Stromal cell of bone marrow (primary cell): ENCODE measurements at places on chromosomes 7 and 10.

DNA sequence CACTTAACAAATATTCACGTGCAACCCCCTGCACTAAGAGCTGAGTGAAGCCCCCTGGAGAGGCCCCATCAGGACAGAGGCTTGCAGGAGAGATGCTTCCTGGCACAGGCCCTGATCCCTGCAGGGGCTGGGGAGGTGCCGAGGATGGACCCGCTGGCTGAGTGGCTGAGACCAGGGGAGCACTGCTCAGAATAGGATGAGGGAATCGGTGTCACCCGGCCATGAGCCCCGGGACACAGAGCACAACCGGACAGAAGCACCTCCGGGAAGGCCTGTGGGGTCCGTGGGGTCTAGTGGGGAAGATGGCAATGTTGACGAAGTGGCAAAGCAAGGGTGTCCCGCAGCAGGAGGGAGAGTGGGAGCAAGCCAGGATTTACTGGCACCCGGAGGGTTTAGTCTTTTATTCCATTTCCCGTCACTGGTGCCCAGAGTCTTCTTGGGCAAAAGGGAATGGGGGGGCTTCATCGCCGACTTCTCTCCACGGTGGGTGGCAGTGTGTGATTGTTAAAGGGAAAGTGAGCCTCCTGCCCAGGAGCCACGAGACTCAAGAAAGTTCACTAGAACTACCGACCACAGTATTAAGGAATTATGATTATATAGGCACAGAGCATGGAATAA lies 140.7 kb downstream of the ADARB2 start:
- no peak for DNase-seq

- no peak for DNase-seq
These were observed 28.4 kb upstream of the RAPGEF5 start for GRCh38 chr7:22385326-22385725.

- DNase-seq = no peak
These were observed at the start of gene HDAC9 for GRCh38 chr7:18495412-18496340. Gene HDAC9 (plus strand): TSS chr7:18495749. CDS start chr7:18496303, 554 bp downstream.

DNA sequence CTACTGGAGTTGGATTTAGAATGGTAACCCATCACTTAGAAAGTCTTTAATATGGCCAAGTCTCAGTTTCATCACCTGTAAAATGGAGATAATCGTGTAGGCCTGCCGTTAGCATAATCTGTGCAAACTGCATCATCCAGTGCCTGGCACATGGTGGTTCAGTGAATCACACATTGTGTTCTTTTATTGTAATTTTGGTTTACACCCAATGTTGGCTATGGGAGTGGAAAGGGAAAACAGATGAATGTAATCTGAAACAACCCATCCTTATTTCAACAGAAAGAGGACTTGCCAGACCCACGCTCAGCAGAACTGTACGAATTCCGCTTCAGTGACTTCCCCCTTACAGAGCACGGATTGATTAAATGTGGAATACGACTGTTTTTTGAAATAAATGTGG lies 27.5 kb downstream of the PDE6C start:
- DNase-seq = no peak

- peak; percentile 30 for DNase-seq
These were observed 94.8 kb upstream of the ZNF804B start for GRCh38 chr7:88664630-88665233.

DNA sequence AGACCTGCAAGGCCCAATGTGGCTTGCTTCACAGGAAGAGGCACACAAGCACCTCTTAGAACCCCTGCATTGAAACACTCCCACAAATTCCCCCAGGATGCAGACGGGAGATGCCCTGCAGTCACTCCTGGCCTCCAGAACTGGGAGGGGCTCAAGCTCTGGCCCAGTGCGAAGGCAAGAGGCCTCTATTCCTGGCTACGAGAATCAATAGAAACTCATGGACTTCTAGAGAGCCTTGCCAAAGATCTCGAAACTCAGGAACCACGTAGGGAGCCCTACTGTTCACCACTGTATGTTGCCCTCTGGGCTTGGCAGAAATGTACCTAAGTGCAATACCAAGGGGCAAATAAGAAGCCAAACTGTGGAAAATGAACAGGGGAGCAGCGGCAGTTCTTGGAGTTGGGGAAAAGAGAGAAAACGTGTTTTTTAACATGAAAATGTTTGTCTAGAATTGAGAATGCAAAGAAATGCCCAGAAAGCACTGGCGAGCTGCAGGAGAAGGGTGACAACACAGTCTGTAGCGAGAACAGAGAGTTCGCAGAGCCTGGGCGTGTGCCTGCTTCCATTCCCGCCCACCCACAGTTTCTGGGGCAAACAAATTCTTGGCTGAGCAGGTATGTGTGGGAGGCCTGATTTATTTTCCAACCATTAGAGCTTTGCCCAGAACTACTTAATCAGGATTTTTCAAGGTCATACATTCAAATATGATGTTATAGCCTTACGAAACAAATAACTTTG lies 260.5 kb upstream of the KLF14 start:
- DNase-seq = no peak

GRCh38 chr10:71381611-71382010 lies 15.1 kb upstream of the CDH23 start:
- no peak for DNase-seq

DNA sequence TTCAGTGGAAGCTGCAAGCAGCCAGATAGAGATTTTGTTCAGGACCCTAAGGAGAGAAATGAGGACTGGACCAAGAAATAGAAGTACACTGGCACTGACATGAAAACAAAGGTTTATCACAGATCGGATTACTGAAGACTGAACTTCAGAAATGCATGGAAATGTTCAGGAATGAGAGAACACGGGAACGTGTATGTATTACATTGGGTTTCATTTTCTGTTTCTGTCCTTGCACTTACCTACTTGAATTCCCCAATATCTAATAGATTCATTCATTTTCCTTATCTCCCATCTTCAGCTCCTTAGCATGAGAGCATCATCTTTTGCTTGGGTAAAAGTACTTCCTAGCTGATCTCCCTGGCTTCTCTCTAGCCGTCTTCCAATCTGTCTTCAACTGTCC lies 114.5 kb downstream of the CACNB2 start:
- DNase-seq = no peak

DNA sequence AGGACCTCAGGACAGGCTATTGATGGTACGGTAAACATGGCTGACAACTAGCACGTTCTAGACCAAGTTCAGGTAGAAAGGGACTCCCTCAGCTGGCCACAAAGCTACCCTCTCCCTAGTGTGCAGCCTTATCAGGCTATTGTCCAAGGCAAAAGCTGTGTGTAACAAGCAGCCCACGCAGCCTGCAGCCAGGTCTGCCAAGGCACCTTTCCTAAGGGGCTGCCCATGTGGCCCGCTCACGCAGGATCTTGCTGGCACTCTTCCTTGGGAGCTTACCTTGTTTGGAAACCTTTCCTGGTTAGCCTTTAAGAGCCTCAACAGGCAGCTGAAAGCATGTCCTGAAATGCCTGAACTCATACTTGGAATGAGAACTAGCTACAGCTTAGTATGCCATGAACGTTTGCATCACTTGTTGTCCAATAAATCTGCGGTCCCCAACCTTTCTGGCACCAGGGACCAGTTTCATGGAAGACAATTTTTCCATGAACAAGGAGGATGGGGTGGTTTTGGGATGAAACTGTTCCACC lies 51.7 kb downstream of the SYPL1 start:
- no peak for DNase-seq

- peak; percentile 65 for DNase-seq
These were observed 46.9 kb downstream of the EGFR start for GRCh38 chr7:55065511-55066229.

DNA sequence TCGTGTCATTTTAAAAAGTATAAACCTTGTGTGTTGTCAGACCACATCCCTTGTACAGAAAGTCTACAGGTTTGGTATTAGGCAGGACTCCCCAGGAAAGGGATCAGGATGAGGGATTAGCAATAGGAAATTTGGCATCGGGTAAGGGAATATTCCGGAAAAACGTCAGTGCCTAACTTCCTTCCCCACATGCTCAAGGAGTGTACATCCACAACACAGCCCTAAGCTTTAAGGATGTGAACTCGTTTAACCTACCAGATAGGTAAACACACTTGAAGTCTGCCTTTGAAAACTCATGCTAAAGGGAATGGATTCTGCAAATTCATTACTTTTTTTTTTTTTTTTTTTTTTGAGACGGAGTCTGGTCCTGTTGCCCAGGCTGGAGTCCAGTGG lies 194.9 kb downstream of the SKIDA1 start:
- DNase-seq = no peak

GRCh38 chr7:31887006-31887405 lies 183.2 kb downstream of the PDE1C start:
- no peak for DNase-seq

GRCh38 chr10:104351919-104352318 lies 1.7 kb upstream of the CFAP58 start:
- no peak for DNase-seq

- DNase-seq = no peak
These were observed 27.0 kb downstream of the ZNF786 start for GRCh38 chr7:149063476-149063875.

- no peak for DNase-seq
These were observed 23.0 kb upstream of the MXI1 start for GRCh38 chr10:110184398-110184797.

DNA sequence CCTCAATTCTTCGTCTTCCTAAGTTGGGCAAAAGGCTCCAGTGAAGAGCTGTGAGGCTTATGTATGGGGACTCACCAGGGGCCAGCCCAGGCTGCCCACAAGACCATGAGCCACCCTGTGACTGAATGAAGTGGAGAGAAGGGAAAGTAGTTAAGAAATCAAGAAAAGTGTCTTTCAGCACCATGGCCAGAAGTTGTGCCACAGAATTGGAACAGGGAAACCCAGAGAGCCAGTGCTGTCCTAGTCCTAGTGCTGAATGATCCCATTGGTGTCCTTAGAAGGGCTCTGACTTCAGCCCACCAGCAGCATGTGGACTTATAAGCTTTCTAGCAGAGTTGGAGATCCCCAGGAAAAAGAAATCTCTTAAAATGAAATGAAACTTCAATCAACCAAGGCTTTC lies 37.0 kb upstream of the CCSER2 start:
- DNase-seq = peak; percentile 47

GRCh38 chr10:98028168-98028770 lies 2.2 kb downstream of the CRTAC1 start:
- DNase-seq = no peak

GRCh38 chr10:129922598-129923123 lies 41.4 kb downstream of the EBF3 start:
- no peak for DNase-seq

DNA sequence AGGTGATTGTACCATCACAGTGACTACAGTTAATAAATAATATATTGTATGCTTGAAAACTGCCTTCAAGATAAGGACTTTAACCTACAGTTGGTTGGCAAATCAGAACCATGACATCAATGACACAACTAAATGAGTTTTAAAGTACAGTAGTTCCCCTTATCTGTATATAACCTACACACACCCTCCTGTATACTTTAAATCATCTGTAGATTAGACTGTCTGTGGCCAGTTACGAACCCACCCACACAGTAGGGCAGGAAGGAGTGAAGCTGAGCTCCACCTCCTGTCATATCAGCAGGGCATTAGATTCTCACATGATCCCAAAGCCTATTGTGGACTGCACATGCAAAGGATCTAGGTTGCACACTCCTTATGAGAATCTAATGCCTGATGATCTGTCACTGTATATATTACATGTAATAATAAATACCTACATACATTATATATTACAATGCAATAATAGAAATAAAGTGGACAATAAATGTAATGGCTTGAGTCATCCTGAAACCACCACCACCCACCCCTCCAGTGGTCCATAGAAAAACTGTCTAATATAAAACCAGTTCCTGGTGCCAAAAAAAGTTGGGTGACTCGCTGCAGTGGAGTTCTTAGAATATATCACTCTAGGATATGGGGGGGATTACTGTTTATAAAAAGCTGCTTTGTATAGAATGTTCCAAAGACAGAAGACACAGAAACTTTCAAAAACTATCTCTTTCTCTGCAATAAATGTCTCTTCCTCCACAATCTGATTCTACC lies 5.6 kb downstream of the TPK1 start:
- DNase-seq = no peak

DNA sequence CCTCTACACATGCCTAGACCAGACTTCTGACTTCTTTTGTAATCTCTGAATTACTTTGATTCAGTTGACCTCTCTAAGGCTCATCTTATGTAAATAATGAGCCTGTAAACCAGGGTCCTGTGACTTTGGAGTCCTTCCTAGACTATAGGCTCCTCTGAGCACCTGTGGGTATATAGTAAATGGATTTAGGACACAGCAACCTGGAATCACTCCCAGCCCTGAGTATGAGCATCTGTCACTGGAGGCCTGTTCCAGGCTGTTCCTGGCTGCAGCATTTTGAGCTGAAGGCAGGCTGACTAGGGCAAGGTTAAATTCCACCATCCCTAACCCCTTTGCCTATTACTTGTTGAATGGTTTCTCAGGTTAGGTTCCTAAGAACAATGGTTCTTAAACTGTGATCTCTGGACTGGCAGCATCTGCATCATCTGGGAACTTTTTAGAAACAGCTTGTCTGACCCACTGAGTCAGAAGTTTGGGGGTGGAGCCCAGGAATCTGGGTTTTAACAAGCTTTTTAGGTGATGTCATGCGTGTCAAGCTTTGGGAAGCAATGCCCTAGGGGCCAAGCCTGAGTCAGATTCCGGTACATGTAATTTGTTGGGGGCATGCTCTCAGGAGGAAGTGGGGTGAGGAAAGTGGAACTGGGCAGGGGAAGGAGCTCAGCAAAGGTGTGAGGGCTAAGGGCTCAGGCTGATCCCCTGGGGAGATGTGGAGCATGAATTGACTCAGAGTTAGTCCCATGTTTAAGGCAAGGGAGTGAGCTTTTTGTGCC lies 28.2 kb downstream of the MINDY4 start:
- peak; percentile 97 for DNase-seq

DNA sequence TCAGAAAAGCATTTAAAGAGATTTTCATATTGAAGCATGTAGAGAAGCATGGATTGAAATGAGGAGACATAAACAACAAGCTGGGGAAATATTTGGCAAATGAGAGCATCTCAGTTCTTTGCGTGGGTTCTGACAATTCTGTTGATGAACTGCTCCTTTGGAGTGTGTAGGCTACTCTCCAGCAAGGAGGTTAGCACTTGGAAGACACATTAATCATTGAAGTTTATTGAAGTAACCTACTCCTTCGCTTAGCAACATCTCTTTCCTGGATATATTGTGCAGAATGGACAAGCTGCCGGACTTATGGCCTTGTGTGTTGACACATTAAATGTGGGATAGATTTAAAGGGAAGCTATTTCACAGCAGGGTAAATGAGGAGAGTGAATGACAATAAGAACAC lies 354.5 kb upstream of the VWC2 start:
- no peak for DNase-seq

GRCh38 chr10:126147866-126148587 lies 240.2 kb downstream of the ADAM12 start:
- DNase-seq = peak; percentile 56

DNA sequence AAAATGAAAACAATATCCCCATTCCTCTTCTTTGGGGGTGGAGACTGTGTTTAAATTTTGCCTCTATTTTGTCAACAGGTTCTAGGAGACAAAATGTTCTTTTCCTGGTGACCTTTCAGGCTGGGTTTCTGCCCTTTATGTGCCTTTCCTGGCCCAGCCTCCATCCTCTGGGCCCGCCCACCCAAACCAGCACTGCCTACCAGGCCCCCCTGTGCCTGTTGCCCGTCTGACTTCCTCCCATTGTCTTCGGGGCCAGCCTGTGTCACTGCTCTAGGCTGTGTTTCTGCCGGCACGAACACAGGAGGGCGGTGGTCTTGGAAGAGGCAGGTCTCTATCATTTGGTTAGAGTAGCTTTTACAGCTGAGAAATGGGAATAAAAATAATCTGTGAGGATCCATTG lies 13.9 kb downstream of the TSPAN14 start:
- no peak for DNase-seq
